Activated T-helper 1 cell treated with anti-CD3 and anti-CD28 coated beads, Interleukin-12 subunit alpha, Interleukin-12 subunit beta, Interleukin-2, Interleukin-4 antibody, amounts not matched to agents 30 ng/mL and 10 ng/mL and 1 ng/mL, durations not matched to agents 14 hours and 24 hours and 36 hours (primary cell): ENCODE measurements at places on chromosomes 7 and 10. TPM values are rescaled to one million over a fixed set of nuclear protein-coding genes. Genes with fewer than 3 reads are reported as not detected.

DNA sequence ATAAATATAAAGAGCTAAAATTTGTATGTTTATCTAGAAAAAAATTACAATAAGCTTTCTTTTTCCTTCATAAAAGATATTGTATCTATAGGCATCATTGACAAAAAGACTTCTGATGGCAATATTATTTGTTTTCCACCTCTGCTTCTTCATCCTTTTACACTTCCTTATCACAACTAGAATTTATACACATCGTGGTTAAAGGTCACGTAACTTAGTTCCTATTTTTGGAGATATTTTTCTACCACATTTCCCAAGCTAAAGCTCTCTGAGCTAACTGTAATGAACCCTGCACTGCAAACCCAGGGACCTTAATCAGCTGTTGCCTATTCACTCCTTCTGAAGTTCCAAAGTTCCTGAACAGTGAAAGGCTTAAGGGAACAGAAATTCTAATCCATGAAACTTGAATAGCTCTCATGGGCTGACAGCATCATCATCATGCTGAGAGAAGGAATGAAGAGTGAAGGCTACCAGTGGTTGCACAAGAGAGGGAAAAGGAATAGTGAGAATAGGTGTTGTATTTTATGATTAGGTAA is 106.1 kb upstream of the SLC13A1 start:
- no peak for DNase-seq
- no peaks in the 10 kb centered on the region for H3K36me3 ChIP-seq
- no peak overlapping the region for H3K27ac ChIP-seq

- H3K4me3 ChIP-seq, result no peak overlapping the region
- H3K27me3 ChIP-seq, result peaks cover 2% of the 10 kb centered on the region
- no peak for DNase-seq
- no peaks in the 10 kb centered on the region for H3K36me3 ChIP-seq
- H3K27ac ChIP-seq, result no peak overlapping the region
These were observed 29.0 kb upstream of the GNA12 start for GRCh38 chr7:2873146-2873545.

DNA sequence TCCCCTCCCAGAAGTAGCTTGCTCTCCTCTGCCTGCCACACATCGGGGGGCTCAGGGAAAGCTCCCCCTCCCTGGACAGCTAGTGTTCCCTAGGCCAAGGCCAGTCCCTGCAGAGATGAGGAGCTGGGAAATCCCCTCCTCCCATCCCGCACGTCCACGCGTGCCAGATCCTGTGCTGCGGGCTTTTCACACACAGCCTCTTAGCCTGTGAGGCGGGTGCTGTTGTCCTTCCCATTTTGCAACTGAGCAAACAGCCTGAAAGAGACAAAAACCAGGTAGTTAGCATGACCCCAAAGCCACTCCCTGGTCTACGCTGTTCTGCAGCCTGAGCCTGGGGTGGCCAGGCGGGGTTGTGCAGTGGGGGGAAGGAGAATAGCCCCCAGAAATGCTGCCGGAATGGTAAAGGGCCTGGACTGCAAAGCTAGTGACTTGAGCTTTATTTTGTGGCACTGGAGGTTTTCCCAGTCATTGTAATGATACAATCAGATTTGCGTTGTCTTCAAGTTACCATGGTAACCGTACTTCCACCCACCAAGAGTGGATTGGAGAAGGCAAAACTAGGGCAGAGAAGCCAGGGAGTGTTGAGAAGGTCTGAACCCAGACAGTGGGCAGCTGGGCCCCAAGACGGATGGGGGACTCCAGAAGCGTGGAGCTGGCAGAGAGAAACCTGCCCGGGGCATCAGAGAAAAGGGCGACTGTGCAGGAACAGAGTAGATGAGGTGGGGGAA is 98.6 kb upstream of the KCTD7 start:
- H3K4me3 ChIP-seq, result no peak overlapping the region
- no peaks in the 10 kb centered on the region for H3K27me3 ChIP-seq
- H3K4me1 ChIP-seq, result no peaks in the 10 kb centered on the region

Gene ZNF786
- total RNA-seq, result 9.9 and 10.9 TPM in 2 replicates

DNA sequence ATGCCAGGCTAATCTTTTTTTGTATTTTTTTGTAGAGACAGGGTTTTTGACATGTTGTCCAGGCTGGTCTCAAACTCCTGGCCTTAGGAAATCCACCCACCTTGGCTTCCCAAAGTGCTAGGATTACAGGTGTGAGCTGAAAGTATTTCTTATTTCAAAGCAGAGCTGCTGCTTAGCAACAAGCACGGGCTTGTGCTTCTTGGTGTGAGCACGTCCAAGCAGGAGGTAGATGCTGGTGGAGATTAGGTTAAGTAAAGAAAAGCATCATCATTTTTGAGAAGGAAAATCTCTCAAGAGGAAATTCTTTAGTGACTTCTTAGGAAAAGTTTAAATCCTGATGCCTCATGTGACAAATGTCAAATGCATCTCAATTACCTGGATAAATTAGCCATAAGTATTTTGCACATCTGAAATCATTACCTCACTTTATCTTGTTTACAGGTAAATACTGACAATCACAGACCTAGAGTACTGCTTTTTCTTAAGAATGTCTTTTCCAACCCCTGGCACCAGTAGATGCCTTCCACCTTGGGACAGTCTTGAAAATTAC is 431.8 kb upstream of the FZD8 start:
- H3K4me1 ChIP-seq, result no peaks in the 10 kb centered on the region
- H3K36me3 ChIP-seq, result no peaks in the 10 kb centered on the region
- no peak overlapping the region for H3K4me3 ChIP-seq
- no peak overlapping the region for H3K27ac ChIP-seq
- no peaks in the 10 kb centered on the region for H3K27me3 ChIP-seq

- H3K4me1 ChIP-seq, result no peaks in the 10 kb centered on the region
- no peak for DNase-seq
- no peaks in the 10 kb centered on the region for H3K27me3 ChIP-seq
- H3K36me3 ChIP-seq, result no peaks in the 10 kb centered on the region
- H3K27ac ChIP-seq, result no peak overlapping the region
These were observed 293.6 kb upstream of the ZMIZ1 start for GRCh38 chr10:78774999-78775711.

Gene PRPS1L1
- total RNA-seq, result not detected in 2 replicates

DNA sequence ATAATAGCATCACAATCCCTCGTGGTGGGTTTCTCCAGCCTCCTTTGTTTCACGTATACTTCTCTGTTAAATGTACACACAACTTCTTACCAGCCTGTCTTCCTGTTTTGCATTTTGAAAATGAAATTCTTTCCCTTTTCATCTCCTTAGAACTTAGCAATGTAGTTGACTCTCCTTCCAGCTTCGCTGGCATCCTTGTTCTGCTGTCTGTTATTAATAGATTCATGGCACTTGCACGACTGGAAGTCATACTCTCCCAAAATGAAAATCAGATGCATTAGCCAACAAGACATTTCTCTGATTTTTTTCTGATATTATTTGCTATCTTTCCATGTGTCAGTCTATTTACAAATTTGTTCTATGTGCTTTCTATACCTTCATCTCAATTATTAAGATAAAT is 3.0 kb upstream of the CREB3L2 start:
- H3K27me3 ChIP-seq, result no peaks in the 10 kb centered on the region
- H3K4me1 ChIP-seq, result peaks cover 23% of the 10 kb centered on the region
- no peak overlapping the region for H3K4me3 ChIP-seq
- H3K36me3 ChIP-seq, result peaks cover 2% of the 10 kb centered on the region

DNA sequence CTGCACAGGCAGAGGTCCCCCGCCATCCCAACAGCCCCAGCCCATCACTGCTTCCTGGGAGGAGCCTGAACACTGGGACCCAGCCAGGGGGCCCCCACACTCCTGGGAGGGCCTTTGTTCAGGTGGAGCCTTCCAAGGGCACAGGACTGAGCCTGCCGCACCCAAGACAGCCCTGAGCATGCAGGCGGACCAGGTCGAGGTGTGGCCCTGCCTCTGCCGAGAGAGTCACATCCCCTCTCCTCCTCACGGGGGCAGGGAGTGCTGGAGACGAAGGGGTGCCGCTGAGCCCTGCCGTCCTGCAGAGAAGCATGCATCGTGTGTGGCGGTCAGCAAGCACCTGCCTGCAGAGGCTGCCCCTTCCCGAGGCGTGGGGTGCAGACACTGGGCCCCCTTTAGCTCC is 7.3 kb upstream of the MAFK start:
- H3K4me3 ChIP-seq, result no peak overlapping the region
- no peaks in the 10 kb centered on the region for H3K4me1 ChIP-seq
- DNase-seq, result no peak
- H3K36me3 ChIP-seq, result no peaks in the 10 kb centered on the region
- peaks cover 13% of the 10 kb centered on the region for H3K27me3 ChIP-seq
- H3K27ac ChIP-seq, result no peak overlapping the region

DNA sequence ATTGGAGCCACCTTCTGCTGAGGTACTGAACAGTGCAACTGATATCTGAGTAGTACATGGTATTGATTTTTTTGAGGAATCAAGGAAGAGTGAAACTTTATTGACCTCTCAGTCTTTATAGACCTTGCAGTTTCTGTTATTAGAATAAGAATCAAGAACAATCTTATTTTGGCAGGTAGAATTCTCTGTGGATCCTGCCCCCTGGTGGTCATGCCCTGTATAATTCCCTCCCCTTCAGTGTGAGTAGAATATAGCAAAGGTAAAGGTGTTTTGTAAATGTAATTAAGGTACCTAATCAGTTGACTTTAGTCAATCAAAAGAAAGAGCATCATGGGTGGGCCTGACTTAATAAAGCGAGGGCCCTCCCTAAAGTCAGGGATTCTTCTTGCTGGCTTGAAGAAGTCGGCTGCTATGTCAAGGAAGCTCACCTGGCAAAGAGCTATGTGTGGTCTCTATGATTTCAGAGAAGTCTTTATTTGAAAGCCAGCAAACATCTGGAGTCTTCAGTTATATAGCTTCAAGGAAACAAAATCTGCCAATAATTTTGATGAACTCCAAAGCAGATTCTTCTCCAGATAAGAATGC is 142.8 kb downstream of the LSM5 start:
- H3K36me3 ChIP-seq, result no peaks in the 10 kb centered on the region
- no peaks in the 10 kb centered on the region for H3K27me3 ChIP-seq
- H3K4me1 ChIP-seq, result no peaks in the 10 kb centered on the region
- no peak for DNase-seq

DNA sequence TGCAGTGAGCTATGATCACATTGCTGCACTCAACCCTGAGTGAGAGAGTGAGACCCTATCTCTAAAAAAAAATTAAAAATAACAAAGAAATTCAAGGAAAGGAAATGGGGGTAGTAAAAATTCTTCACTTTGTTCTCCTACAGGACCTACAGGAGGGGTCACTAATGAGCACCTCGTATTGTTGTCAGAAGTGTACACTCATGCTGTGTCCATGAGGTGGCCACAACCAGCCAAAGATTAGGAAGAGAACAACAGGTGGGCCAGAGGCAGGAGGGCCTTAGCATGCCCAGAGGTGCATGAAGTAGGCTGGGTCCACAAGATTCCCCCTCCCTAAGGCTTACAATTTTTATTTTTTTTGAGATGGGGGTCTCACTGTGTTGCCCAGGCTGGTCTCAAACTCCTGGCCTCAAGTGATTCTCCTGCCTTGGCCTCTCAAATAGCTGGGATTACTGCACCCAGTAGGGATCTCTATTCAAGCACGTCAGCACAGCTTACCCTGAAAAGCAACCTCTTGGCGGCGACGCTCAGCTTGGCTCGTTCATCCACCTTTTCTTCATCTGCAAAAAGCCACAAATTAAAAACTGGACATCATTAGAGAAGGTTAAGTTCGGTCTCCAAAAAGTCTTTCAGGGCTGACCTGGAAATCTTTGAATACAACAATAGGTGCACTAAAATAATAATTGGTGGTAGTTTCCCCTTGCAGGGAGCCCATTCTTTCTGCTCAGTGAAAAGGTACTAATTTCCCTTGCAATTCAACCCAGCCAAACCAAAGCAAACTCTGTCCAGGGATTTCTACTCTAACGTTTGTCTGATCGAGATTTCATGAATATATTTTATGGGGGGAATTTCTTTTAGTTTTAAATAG is 104.4 kb downstream of the SVIL start:
- no peak overlapping the region for H3K4me3 ChIP-seq
- no peaks in the 10 kb centered on the region for H3K27me3 ChIP-seq
- DNase-seq, result no peak
- no peak overlapping the region for H3K27ac ChIP-seq

- peaks cover 9% of the 10 kb centered on the region for H3K27me3 ChIP-seq
- H3K4me3 ChIP-seq, result no peak overlapping the region
- peaks cover 51% of the 10 kb centered on the region for H3K4me1 ChIP-seq
These were observed 73.7 kb downstream of the FOXL3 start for GRCh38 chr7:363626-364025.

DNA sequence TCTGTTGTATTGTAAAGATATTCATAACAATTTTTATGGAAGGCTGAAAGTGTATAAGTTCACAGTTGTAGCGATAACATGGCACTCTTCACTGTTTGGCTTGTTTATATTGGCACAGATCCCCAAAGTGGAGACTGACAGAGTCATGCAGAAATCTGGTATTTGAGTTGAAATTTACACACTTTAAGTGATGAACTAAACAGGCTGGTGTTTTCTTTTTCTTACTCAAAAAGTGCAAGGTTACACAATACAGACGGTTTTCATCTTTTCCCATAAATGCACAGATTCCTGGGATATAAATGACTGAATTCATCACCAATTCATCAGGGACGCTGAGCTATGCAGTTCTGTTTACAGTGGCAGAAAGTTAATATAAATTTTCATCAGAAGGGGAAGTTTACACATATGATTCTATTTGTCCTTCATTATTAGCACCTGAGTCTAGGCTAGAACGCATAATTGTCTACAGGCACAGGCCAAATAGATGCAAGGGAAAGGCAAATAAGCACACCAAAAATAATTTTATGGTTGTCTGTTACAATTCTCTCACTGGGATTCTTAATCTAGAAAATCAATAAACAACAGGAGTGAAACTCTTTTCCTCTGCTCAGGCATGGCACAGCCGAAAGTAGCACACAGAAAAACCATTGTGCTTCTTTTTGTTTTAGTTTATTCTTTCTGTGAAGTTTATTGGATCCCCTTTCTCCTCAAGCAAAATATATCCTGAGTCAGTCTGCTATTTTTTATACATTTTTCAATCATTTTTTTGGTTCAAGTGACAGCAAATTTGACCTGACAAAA is 88.0 kb downstream of the FOXP2 start:
- no peak overlapping the region for H3K4me3 ChIP-seq
- no peaks in the 10 kb centered on the region for H3K4me1 ChIP-seq
- H3K36me3 ChIP-seq, result no peaks in the 10 kb centered on the region

- peaks cover 4% of the 10 kb centered on the region for H3K4me1 ChIP-seq
- peaks cover 5% of the 10 kb centered on the region for H3K27me3 ChIP-seq
- no peaks in the 10 kb centered on the region for H3K36me3 ChIP-seq
- H3K4me3 ChIP-seq, result no peak overlapping the region
These were observed 84.9 kb downstream of the GRB10 start for GRCh38 chr7:50697748-50698147.

DNA sequence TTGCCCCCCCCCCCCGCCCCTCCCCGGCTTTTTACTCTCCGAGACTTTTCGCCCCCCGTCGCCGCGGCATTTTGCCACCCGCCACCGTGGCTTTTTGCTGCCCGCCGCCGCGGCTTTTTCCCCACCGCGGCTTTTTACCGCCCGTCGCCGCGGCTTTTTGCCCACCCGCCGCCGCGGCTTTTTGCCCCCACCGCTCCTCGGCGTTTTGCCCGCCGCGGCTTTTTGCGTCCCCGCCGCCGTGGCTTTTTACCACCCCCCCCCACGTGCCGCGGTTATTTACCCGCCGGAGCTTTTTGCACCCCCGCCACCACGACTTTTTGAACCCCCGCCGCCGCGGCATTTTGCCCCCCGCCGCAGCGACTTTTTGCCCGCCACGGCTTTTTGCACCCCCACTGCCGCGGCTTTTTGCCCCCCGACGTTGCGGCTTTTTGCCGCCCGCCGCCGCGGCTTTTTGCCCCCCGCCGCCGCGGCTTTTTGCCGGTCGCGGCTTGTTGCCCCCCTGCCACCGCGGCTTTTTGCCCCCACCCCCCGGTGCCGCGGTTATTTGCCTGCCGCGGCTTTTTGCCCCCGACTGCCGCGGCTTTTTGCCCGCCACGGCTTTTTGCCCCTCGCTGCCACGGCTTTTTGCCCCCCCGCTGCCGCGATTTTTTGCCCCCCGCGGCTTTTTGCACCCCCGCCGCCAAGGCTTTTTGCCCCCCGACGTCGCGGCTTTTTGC is 461.1 kb downstream of the ZNF33B start:
- peaks cover 30% of the 10 kb centered on the region for H3K27me3 ChIP-seq
- no peaks in the 10 kb centered on the region for H3K36me3 ChIP-seq
- DNase-seq, result no peak
